ENCODE measurements at places on chromosomes 3 and 15. TPM values are rescaled to one million over a fixed set of nuclear protein-coding genes. Genes with fewer than 3 reads are reported as not detected.

PSMD6 gene
- total RNA-seq = 97.4 TPM

CCR9 gene
- not detected for total RNA-seq

CCR8 gene
- total RNA-seq = not detected

ATP13A4 gene
- total RNA-seq = 0.42 TPM

MAP4 gene
- total RNA-seq = 123 TPM

TTC21A gene
- 6.7 TPM for total RNA-seq

BFSP2 gene
- 0.96 TPM for total RNA-seq

STOML1 gene
- 18.3 TPM for total RNA-seq
